ENCODE measurements at places on chromosomes 6 and 20.

DNA sequence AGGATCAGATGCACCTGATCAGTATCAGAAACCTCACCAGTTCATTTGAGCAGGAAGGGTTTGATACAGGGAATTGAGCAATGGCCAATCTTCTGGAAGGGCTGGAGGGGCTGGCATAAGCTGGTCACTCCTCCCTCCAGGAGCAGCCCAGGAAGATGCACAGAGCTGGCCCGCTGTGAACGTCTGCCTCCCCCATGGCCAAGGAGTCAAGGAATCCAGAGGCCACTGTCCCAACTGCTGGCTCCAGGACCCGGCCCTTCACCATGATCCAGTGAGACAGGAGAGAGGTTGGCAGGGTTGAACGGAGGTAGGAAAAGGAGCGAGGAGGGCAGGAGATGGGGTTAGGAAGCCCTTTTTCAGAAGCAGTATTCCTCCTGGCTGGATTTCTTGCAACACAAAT is 113.9 kb upstream of the CST7 start:
- DNase-seq: no peak

GRCh38 chr6:163902993-163903392 is 488.5 kb downstream of the QKI start:
- DNase-seq: no peak

DNA sequence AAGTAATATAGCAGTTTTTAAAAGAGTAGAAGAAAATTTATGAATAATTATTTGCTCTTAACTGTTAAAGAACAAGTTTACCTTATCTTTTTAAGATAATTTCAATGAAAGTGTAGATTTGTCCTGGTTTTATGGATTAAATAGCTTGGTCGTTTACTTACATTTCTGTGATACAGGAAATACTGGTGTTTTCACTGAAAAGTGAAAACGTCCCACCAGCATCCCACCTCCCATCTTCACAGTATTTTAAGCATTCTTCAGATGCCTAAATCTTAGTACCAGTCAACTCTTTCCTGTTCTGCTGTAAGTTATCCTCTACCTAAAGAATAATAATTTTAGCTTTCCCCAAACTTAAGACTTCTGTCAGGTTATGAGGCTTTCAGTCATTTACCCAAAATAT is 5.8 kb downstream of the TAB2 start:
- no peak for DNase-seq

DNA sequence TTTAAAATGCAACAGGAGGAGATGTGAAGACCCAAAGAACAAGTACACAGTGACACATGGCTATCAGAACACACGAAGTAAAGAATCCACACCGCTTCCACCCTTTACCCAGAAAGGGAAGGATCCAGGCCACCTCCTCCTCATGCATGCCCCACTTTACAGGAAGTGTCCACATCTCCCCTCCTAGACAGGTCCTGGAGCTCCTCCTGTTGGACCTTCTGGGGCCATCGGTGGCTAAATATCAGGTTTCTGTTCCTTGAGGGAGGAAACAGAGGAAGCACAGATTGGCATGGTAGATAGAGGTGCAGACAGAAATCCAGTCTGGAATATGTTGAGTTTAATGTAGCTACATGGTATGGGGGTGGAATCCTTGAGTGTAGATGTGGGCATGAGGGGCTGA is 10.9 kb downstream of the NINL start:
- DNase-seq: no peak

DNA sequence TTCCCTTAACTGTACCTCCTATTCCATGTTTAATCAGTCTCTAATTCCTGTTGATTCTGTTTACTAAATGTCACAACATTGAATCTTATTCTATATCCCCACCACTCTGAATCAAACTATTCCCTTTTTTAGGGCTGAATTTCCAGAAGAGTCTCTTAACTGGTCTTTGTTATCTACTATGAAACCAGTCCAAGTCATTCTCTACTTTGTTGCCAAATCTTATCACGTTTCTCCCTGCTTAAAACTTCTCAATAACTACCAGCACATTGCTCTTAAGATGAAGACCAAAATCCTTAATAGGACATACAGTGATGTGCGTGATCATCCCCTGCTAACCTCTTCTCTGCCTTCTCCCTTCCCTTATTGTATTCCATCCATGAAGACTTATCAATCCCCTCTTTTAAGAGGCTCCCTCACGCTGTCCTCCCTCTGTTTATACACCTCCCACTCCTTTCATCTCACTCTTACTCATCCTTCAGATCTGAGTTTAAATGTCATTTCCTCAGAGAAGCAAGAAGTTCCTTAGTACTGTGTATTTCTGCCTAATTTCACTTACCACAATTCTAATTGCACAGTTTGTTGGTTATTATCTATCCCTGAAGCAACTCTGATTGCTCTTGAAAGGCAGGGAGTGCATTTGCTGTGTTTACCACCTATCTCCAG is 143.0 kb upstream of the AHI1 start:
- DNase-seq: no peak

DNA sequence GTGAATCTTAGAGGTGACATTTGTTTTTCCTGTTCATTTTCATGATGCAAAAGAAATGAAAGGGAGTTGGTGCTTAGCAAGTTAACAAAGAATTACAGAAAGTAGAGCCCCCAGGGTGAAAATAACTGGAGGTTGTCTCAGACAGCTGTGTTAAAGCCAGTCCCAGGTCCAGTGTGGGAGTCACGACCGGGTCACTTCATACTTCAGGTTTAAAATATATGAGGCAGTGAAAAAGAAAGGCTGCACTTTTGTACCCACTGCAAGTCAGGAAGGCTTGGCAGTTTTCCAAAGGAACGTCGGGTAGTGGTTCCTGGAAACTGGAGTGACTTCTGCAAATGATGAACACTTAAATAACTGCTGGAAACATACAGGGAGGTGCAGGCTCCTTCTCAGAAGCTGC is 91.5 kb upstream of the THBS2 start:
- no peak for DNase-seq

GRCh38 chr6:125906158-125906998 is 50.2 kb upstream of the HINT3 start:
- DNase-seq: peak; percentile 30

- no peak for DNase-seq
Measured at GRCh38 chr6:12893036-12893435, 176.5 kb downstream of the PHACTR1 start.

DNA sequence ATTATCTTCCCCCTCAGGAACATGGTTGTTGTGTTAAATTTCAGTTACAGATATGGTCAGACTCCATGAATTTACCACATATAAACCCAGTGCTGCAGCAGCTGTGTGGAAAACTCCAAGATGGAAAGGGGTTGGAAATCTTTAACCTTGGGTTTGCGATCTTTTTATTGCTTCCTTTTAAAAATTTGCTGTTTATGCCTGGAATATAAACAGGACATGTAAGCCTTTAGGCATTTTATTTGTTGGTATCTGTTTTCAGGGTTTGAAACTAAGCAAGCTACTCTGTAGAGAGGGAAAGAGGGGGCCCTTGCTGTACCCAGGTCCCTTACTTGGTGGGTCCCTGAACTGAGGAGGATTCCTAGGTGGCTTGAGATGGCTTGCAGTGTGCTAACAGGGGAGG is 778 bp downstream of the PKIG start:
- DNase-seq: no peak

DNA sequence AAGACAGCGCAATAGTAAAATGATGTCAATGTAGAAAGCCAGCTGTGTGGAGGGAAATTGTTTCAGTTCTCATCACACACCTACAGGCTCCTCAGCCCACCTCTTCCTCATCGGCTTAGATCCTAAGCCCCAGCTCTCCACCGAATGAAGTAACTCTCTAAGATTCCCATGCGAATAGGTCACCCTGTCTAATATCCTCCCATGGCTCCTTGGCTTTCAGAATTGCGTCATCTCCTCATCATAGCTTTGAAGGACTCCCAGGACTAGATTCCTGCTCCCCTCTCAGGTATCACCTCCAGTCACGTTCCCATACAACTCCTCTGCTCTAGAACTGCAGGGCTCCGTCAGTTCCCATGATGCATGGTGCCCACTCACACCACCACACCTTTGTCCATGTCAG is 16.2 kb upstream of the SLC22A16 start:
- no peak for DNase-seq

DNA sequence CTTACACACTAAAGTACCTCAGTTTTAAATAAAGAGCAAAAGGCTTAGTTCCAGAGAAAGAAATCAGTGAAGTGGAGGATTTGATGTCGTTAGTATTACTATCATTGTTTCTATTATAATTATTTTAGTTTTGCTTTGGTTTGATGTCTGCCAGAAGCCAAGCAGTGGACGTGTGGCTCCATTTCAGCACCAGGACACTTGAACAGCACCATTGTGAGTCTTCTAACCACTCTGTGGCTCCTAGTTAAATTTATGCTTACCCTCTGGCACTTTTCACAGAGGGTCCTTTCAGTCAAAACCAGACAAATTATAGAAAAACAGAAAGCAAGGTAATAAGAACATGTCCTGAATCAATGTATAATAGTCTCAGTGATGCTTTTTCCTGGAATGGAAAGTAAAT is 3.4 kb downstream of the COL9A1 start:
- DNase-seq: no peak

GRCh38 chr6:2134554-2134953 is 110.9 kb downstream of the GMDS start:
- no peak for DNase-seq
